ENCODE measurements at places on chromosomes 5 and 9. TPM values are rescaled to one million over a fixed set of nuclear protein-coding genes. Genes with fewer than 3 reads are reported as not detected.

The CD14 gene
- total RNA-seq, result 3.0 TPM

The INSL4 gene
- 16.7 TPM for total RNA-seq

The FAM153A gene
- total RNA-seq, result not detected

The PTGER4 gene
- total RNA-seq, result 4.5 TPM

The CCDC187 gene
- total RNA-seq, result not detected

The NUTM2G gene
- total RNA-seq, result not detected
